ENCODE measurements at places on chromosomes 3 and 15.

DNA sequence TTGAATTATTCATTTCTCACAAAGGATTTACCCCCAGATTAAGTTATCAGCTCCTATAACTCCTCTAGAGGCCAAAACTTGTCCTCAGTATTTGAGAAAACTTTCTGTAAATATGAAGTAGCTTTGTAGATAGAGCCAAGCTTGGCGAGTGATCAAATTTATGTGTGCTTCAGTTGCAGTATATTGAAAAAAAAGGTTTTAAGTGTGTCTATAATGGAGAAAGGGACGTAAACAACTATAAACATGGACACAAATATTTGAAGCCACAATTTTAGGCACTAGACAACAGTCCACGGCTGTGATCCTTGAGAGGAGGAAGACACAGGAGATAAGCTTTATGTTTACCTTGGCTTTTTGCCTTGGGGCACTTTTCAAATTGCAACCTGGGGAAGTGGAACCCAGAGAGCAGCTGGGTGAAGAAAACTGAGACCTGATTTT is 118.7 kb downstream of the THRB start:
- DNase-seq = no peak

- DNase-seq = no peak
These were observed 185.2 kb upstream of the RGMA start for GRCh38 chr15:93274257-93274656.

- no peak for DNase-seq
These were observed 157.5 kb downstream of the CTNNB1 start for GRCh38 chr3:41356775-41357174.

DNA sequence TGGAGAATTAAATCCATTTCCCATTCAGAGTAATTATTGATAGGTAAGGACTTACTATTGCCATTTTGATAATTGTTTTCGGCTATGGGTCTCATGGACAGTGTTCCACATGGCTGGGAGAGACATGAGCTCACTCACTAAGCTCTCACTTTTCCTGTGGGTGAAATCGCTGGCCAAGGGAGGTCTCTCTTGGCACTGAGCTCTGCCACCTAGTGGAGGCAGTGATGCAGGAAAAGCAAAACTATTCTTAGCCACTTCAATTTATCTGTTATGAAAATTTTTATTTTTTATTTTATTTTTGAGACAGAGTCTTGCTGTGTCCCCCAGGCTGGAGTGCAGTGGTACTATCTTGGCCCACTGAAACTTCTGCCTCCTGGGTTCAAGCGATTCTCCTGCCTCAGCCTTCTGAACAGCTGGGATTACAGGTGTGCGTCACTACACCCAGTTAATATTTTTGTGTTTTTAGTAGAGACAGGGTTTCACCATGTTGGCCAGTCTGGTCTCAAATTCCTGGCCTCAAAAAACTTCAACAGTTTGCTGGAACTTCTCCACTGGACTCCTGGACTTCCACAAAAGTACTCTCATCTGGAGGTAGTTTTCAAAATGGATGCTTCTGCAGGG is 4.7 kb upstream of the RNF13 start:
- peak; percentile 14 for DNase-seq

- no peak for DNase-seq
These were observed 118.6 kb downstream of the ANO10 start for GRCh38 chr3:43503067-43503728.

GRCh38 chr3:4841776-4842440 is 137.3 kb upstream of the BHLHE40 start:
- DNase-seq = no peak

DNA sequence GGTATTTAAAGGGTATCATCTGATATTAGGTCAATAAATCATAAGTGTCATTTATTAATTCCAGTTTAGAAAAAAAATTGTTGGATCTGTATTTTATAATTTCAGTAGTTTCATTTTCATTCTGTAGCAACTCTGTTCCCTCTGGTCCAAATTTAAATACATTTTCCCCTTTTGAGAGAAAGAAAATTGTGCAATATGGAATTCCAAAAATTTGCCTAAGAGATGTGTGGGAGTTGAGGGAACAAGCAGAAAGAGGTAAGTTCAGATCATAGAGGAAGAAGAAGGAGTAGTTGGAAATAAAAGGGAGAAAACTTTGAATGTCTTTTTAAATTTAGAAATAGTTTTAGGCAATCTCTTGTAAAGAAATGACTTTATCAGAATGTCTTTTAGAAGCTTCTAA is 48.9 kb upstream of the MME start:
- no peak for DNase-seq

GRCh38 chr15:25803036-25803435 is 60.1 kb downstream of the ATP10A start:
- DNase-seq = no peak

- DNase-seq = no peak
These were observed 21.2 kb downstream of the IL5RA start for GRCh38 chr3:3089017-3089416.

- DNase-seq = no peak
These were observed 90.1 kb downstream of the DUT start for GRCh38 chr15:48421362-48421761.

- peak; percentile 38 for DNase-seq
These were observed 24.8 kb downstream of the GABRA5 start for GRCh38 chr15:26891448-26892181.

GRCh38 chr15:56763141-56763895 is 30.0 kb upstream of the ZNF280D start:
- DNase-seq = no peak

- DNase-seq = no peak
These were observed 110.3 kb upstream of the MITF start for GRCh38 chr3:69628951-69629350.

GRCh38 chr15:69780374-69780773 is 317.3 kb downstream of the TLE3 start:
- DNase-seq = no peak

- no peak for DNase-seq
These were observed 234.7 kb downstream of the PLCL2 start for GRCh38 chr3:17119201-17120072.

- DNase-seq = no peak
These were observed 16.5 kb upstream of the CYP11A1 start for GRCh38 chr15:74383695-74384565.

DNA sequence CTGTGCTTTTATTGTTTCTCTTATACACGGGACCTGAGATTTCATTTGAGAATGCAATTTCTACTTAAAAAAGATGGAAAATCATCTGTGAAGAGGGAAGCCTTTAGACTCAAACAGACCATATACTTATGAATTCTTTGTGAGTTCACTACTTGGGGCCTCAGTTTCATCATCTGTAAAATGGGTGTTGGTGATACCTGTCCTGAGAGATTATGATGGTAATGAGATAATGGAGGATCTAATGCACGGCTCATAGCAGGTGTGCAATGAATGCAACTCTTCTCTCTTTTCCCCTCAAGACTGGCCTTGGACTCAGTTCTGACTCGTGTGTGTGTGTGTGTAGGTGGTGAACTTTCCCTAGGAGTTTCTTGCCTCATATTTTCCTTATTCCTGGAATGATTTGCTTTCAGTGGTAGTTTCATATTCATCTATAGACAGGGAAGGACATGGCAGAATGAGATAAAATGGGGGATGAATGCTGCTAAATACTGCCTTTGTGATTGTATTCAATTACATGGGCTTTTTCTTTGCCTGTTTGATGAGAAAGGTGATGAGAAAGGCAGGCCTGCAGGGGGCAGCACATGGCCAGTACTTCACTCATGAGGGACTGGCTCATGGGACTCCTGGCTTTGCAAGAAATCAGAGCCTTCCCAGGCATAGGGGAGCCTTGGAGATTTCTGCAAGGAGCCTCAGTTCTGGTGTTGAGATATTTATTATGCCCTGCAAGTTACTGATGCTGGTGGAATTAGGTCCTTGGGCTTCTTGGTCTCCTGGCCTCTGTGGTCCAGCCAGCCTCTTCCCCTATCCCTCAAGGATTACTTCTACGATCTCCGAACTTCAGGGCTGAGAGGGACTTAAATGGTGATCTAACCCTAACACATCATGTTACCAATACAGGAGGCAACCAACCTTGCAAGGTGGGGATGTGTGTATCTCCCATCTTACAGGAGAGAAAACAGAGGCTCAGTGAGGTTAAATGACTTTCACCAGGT is 70.7 kb downstream of the RPLP1 start:
- DNase-seq = peak; percentile 55

DNA sequence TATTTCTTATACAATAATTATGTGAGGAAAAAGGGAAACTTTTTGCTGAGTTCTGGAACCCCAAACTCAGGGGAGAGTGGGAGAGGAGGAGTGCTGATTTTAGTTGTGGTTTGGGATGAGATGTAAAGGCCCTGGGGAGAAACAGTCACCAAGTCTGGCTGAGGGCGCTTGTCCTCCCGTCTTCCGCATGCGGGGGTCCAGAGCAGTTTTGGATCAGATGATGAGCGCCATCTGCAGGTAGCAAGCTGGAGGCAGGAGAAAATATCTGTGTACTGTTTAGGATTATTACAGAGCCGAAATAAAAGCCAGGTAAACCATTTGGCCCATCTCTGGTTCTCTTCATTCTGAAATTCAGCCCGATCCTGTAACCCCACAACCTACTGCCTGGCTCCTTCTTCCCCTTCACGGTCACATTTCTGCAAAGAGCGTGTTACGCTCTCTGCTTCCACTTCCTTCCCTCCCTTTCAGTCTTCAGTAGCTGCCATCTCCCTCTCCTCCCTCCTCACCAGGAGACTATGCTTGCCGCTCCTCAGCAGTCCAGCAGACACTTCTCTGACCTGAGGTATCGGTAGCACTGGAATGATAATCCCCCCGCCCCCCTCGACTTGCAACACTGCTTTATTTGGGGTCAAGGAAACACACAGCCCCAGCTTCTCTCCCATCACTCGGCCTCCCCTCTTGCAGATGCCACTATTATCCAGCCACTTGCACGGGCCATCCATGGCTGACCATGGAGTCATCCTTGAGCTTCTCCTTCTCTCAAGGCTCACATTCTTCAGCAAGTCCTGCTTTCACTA is 1.4 kb upstream of the PARP14 start:
- peak; percentile 66 for DNase-seq

GRCh38 chr3:17911986-17912760 is 169.7 kb upstream of the TBC1D5 start:
- no peak for DNase-seq

GRCh38 chr15:25587616-25588340 is 149.0 kb upstream of the UBE3A start:
- DNase-seq = no peak

DNA sequence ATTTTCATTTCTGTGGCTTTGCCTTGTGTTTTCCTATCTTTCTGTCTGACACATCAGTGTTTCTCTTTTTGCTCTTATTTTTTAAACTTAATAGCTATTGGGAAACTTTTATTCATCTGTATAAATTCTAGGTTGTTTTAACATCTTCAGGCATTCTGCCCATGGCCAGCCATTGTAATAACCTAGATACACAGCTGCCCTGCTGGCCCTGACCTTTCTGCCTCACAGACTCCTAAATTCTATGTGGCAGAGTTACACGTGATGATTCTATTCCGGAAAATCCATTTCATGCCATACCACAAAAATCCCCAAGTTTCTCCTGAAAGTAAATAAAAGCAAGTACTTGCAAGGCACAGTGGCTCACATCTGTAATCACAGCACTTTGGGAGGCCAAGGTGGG is 150.1 kb downstream of the UACA start:
- no peak for DNase-seq

- no peak for DNase-seq
These were observed 1036.6 kb downstream of the NTRK3 start for GRCh38 chr15:87219650-87220615.

DNA sequence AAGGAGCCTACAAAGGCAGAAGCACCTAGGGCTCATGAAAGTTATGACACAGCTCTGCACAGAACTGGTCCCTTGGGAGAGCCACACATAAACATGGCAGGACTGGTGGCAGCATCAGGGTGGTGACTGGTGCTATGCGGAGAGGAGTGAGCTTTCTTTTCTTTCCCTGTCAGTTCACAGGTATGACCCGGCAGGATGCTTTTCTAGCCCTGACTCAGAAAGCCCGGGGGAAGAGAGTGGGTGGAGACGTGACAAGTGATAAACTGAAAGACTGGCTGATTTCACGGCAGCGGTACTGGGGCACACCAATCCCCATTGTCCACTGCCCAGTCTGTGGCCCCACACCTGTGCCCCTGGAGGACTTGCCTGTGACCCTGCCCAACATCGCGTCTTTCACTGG is 103.0 kb downstream of the LARS2 start:
- no peak for DNase-seq

- no peak for DNase-seq
These were observed 43.9 kb downstream of the MUC4 start for GRCh38 chr3:195767792-195768191.

GRCh38 chr15:77295446-77295845 is 124.5 kb downstream of the PEAK1 start:
- no peak for DNase-seq

DNA sequence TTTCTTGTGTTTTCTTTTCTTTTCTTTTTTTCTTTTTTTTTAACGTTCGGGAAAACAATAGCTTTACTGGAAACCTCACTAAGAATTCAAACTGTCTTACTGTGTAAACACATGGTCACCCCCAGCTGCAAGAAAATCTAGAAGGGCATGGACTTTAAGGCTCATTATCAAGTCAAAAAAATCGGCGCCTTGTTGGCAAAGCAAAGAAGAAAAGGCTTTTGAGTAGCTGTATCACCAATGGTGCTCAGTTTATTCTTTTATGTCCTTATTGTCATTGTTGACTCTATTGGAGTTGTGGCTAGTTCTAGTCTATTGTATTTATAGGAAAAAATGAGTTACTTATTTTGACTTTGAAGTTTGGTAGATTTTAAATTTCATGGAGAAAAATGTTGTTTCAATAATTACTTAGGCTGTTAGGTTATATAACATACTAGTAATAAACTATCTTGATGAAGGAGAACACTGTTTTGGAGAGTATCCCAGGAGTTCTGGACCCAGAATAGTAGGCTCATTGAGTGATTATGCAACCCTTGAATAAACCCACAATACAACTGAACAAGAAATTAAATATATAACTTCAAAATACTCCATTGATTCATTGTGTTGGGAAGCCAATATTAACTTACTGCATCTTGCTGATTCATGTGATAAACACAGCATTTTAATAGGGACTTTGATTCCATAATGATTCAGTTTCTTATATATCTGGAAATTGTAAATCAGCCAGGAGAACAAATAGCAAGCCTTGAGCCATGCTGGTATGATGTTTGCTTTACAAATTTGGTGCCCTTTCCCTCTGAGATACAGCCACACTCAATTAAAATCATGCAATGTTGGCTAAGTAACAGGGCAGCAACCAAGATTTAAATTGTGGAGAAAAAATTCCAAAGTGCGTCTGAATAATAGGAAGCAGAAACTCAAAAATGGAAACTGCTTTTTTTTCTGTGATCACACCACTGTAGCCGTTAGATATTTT is 27.8 kb upstream of the GOLIM4 start:
- DNase-seq = no peak

DNA sequence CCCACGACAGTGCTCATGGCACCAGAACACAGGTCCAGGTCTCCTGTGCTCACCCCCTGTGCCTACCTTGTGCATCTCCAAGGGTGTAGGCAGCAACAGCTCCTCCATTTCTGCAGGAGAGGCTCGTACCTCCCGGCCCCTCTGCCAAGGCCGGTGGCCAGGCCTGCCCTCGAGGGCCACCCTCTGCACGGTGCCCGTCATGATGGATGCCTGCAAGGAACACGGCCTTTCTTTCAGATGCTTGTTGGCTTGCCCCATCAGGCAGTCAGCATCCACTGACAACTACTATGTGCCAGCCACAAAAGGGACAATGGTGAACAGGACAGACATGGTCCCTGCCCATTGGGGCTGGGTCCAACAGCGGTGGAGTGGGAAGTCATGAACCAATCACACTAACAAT is 43.8 kb downstream of the GRIP2 start:
- no peak for DNase-seq

- DNase-seq = no peak
These were observed 16.4 kb downstream of the PLEKHO2 start for GRCh38 chr15:64858021-64858575.

Data from NCI-H1417 treated with DMSO at 0.1 percent for 48 hours (cell line).